Mucosa of descending colon (tissue), 3 donors: ENCODE measurements at places on chromosomes 5 and 9. TPM values are rescaled to one million over a fixed set of nuclear protein-coding genes. Genes with fewer than 3 reads are reported as not detected.

ENTREP1 gene
- 4.1 TPM for total RNA-seq

ST8SIA4 gene
- total RNA-seq, result 9.6 TPM

C5orf58 gene
- not detected for total RNA-seq

PAIP2 gene
- 42.1 TPM for total RNA-seq

PTCH1 gene
- 32.1 TPM for total RNA-seq

FRRS1L gene
- 0.96 TPM for total RNA-seq

OR13C4 gene
- not detected for total RNA-seq

EPB41L4B gene
- total RNA-seq, result 122 TPM

MSX2 gene
- total RNA-seq, result 0.31 TPM

GRCh38 chr5:74127381-74128320, 501.7 kb downstream of the ARHGEF28 start:
- peak; percentile 10 for DNase-seq

DNA sequence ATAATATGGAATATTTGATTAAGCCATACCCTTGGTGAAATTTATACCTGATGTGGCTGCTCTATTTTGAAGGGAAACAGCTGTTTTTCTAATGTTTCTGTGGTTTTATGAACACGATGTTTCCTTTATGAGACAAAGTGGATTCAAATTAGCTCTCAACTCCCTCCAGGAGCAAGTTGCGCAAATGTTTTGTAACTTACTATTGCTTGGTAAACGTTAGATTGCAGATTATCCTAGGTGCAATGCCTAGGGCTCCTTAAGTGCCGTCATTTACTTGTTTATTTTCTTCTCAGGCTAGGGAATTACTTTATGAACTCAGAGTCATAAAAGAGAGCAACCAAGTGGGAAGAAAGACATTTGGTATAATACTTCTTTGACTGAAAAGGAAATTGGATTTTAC, 763.1 kb downstream of the TAF11L14 start:
- DNase-seq, result peak; percentile 20

GRCh38 chr9:78919701-78920100, 622.8 kb downstream of the PSAT1 start:
- no peak for DNase-seq

- DNase-seq, result no peak
Observed at GRCh38 chr9:135198586-135199285, 111.3 kb downstream of the OLFM1 start.

DNA sequence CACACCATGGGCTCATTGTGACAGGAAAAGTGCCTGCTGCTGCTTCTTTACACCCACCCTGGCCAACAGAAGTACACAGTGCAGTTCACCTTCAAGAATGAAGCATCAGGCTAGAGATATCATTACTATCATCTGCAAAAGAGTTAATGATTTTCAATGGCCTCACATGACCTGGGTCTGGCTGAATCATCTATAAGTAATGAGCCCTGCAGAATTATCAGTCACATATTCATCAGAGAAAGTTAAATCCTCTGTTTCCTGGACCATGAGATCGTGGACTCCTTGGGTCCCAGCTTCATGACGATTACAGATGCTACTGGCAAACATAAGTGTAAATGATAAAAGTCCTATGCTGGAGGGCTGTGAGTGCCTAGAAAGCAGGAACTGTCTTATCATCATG, 8.3 kb downstream of the BAG1 start:
- DNase-seq, result no peak

- DNase-seq, result no peak
Observed at GRCh38 chr5:53024535-53024934, 35.4 kb downstream of the ITGA2 start.

DNA sequence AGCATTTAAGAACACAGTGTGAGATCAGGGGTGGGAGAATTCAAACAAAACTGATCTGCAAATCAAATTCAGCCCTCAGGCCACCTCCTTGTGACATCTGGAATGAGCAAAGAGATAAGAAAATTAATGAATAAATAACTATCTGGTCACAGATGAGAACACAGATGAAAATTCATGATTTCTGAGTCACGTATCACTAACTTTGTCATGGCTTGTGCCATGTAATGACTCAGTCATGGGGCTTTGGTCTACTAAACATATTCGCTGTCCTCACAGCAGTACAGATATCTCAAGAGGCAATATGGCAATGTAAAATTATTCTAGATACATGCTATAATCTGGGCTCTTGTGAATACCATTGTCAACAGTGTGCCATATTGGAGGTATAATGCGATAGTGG, 274.4 kb downstream of the MAN2A1 start:
- DNase-seq, result no peak

GRCh38 chr5:32276173-32276853, 36.4 kb downstream of the MTMR12 start:
- no peak for DNase-seq

- DNase-seq, result peak; percentile 43
Observed at GRCh38 chr9:91089405-91090129, 272.2 kb downstream of the AUH start.

DNA sequence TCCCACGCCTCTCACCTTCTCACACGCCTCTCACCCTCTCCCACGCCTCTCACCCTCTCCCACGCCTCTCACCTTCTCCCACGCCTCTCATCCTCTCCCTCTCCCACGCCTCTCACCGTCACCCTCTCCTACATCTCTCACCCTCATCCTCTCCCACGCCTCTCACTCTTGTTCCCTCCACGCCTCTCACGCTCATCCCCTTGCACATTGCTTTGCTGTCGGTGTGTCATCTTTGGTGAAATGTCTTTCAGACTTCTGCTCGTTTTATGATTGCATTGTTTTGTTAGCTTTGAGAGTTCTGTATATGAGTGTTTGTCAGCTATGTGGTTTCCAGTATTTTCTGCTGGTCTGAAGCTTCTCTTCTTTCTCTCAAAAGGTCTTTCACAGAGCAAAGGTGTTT, 102.7 kb downstream of the EHMT1 start:
- no peak for DNase-seq

GRCh38 chr9:134912126-134912840, 5.4 kb downstream of the FCN1 start:
- DNase-seq, result no peak

- no peak for DNase-seq
Observed at GRCh38 chr5:115932991-115933390, 29.3 kb upstream of the LVRN start.

GRCh38 chr5:87079219-87079618, 188.5 kb upstream of the RASA1 start:
- DNase-seq, result no peak

- DNase-seq, result no peak
Observed at GRCh38 chr5:140883373-140883772, 1.4 kb downstream of the PCDHA13 start.

DNA sequence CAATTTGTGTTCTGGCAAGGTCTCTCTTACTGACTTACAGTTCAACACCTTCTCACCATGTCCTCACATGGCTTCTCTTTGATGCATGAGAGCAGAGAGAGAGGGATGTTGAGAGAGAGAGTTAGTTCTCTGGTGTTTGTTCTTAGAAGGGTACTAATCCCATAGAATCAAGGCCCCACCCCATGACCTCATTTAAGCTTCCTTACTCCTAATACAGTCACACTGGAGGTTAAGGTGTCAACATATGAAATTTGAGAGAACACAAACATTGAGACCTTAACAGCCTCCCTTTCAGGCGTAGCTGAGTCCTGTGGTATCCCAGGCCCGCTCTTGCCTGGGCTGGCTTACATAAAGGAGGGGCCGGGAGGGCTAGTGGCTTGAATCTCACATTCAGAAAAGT, 10.6 kb upstream of the SEMA6A start:
- no peak for DNase-seq

GRCh38 chr5:28580616-28581015, 1542.2 kb upstream of the CDH9 start:
- no peak for DNase-seq

GRCh38 chr9:106956971-106957370, 94.0 kb downstream of the ZNF462 start:
- DNase-seq, result no peak

DNA sequence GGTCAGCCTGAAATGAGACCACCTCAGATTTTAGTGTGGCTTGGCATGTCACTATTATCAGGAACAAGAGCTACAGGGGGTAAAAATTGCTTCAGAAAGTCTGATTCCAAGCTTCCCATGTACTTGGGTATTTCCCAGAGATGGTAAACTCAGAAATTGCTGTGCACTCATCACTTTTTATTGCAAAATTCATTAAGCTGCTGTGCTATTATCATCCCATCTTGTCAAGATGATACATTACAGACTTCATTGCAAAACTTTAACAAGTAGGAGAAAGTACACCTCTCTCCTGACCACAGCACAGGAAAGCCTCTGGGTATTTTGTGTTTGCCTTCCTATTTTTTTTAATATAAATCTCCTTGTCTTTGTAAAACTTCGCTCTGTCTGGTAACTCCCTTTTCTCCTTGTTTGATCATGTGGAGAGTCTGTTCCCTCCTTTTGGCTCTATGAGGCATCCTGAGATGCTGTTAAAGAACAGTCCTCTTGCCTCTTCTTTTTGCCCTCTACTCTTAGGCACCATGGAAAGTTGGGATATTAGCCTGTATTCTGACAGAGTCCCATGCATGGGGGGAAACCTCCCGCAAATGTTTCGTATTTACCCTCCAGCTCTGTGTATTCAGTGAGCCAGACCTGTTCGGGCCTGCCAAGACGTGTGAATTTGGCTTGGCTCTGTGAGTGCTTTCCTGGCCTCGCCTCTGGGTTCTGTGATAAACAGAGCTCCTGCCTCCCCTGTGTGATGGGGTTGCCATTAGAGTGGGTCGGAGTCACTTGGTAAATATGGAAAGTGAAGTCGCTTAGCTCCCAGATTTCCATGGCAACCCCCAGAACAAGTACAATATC, 260.7 kb downstream of the NR3C1 start:
- DNase-seq, result no peak

DNA sequence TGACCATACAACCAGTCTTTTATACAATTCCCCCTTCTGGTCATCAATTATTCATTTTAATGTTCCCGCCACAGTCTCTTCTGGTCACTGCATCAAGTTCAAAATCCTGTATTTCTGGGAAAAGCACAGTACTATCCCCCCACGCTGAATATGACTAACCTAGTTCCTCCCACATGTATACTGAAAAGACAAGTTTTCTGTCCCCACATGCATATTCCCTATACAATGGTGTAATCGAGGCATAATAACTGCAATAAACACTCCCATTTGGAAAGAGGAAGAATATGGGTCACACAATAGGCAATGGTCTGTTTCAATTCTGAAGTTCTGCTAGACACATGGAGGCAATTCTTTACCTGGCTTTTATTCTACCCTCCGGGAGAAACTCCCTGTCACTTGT, 344.9 kb downstream of the EFNA5 start:
- no peak for DNase-seq

DNA sequence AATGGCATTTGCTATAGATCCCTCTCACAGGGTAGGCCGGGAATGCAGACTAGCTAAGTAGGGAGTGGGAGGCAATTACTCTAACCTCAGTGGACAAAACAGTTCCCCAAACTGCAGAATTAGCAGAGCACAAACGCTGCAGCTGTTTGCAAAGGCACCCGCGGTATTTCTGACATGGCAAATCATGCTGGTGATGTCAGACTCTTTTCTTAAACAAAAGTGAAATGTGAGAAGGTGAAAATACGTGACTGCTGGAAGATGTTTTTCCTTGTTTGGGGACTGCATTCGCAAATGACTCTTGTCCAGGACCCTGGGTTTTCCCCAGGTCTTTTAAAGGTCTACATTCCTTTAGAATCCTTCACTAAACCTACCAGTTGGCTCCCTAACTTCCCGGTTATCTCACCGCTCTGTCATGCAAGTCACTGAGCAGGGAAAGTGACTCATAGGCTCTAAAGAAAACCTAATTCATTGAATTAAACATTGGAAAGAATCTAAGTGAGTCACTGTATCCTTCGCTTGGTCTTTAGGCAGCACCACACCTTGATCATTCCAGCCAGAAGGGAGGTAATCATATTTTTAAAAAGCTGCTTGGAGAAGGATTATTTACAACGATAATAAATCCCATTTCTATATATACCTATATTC, 91.5 kb upstream of the DNAH5 start:
- DNase-seq, result no peak

DNA sequence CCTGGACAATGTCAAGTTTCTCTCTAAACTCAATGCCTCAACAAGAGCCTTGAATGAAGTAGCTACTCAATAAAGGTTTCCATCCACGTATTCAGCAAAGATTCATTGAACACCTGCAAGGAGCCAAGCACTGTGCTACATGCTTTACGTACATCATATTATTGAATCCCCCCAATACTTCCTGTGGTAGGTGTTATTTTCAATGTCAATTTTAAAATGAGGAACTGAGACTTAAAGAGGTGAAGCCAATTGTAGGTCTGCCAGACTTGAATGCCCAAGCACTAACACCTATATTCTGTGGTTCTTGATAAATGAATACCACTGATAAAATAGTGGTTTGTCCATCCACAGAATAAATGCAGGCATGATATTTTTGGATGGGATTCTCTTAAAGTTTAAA, 162.3 kb downstream of the DRD1 start:
- DNase-seq, result no peak

DNA sequence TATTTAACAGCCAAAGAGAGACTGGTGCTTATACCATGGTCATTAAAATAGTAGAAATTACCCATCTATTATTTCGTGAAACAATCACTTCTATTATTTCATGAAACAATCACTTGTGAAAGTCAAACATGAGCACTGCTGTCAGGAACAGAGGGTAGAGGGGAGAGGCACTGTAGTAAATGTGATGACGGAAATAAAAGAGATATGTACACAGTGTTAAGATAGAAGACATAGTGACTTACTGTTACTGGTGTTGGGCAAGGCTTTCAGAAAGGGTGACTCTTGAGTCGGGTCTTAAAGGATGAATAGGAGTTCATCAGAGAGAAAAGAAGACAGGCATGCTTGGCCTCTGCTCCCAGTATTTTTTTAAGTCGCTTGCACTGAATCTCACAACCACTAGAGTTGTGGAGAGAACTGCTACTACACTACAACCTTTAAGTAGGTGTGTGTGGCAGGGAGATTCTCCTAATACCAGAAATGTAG, 162.6 kb upstream of the GNA14 start:
- DNase-seq, result no peak

GRCh38 chr5:112475747-112476365, 56.8 kb upstream of the EPB41L4A start:
- no peak for DNase-seq

DNA sequence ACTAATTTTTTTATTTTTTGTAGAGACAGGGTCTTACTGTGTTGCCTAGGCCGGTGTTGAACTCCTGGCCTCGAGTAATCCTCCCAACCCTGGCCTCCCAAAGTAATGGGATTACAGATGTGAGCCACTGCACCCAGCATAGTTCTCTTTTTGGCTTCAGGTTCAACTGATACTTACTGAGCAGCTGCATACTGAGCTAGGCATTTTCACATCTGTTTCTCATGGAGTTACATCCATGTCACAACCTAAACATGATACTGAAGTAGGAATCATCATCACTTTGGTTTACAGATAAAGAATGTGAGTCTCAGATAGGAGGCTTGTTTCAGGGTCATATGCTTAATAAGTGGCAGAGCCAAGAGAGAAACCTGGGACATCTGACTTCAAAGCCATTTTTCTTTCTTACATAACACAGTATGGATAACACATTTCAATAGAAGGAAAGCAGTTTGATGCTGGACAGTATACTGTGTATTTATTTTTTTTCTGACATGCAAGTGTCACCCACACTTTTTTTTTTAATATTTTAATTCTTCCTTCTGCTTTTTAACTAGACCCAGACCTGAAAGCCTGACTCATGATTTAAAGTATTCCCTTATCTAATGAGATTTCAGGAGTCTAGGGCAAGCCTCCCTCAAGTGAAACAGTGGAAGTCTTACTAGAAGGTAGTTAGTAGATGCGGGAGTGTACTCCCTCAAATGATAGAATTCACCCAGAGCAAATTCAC, 90.8 kb downstream of the HACD4 start:
- DNase-seq, result no peak
